Activated CD8-positive, alpha-beta T cell treated with anti-CD3 and anti-CD28 coated beads, Interleukin-2, amount 10 ng/mL, durations not matched to agents 7 days and 5 days (primary cell): ENCODE measurements at places on chromosomes 7 and 10. TPM values are rescaled to one million over a fixed set of nuclear protein-coding genes. Genes with fewer than 3 reads are reported as not detected.

Gene BLNK
- not detected for total RNA-seq

Gene CARD11
- total RNA-seq: 178 TPM

Gene CYP3A7
- not detected for total RNA-seq

Gene AKR1E2
- total RNA-seq: 8.9 TPM

Gene WNT2
- total RNA-seq: not detected

Gene TMEM130
- total RNA-seq: not detected

Gene HILPDA
- 24.1 TPM for total RNA-seq

Gene NEUROD6
- total RNA-seq: not detected

Gene NRG3
- total RNA-seq: not detected

Gene CCL24
- not detected for total RNA-seq

Gene PNLIPRP1
- not detected for total RNA-seq

Gene C10orf90
- total RNA-seq: not detected

Gene TFPI2
- total RNA-seq: not detected

Gene LRRC18
- total RNA-seq: 0.16 TPM

Gene SPDYE9
- total RNA-seq: not detected

Gene CFAP70
- total RNA-seq: 0.57 TPM

Gene SPDYE6
- total RNA-seq: not detected

Gene MSS51
- 2.9 TPM for total RNA-seq

Gene ZNF679
- total RNA-seq: not detected

Gene ITGA8
- not detected for total RNA-seq

Gene C10orf71
- not detected for total RNA-seq

Gene SHTN1
- total RNA-seq: not detected

Gene EVX1
- total RNA-seq: not detected

Gene CDHR1
- total RNA-seq: 0.26 TPM

Gene ADCYAP1R1
- not detected for total RNA-seq

Gene BTBD16
- not detected for total RNA-seq

Gene DDIT4
- 384 TPM for total RNA-seq

Gene HMX2
- not detected for total RNA-seq

Gene ADAM12
- total RNA-seq: 1.6 TPM

Gene C1GALT1
- total RNA-seq: 47.4 TPM

Gene GRID2IP
- total RNA-seq: 0.21 TPM

Gene CRYGN
- 0.50 TPM for total RNA-seq

Gene CPA4
- total RNA-seq: not detected

Gene TMEM236
- total RNA-seq: 0.13 TPM

Gene TMEM270
- not detected for total RNA-seq

Gene MINDY4
- 1.3 TPM for total RNA-seq

Gene ELN
- total RNA-seq: not detected

Gene CPVL
- not detected for total RNA-seq

Gene STEAP4
- not detected for total RNA-seq

Gene CPA2
- total RNA-seq: not detected

Gene INMT
- not detected for total RNA-seq

Gene SH2D4B
- 0.13 TPM for total RNA-seq

Gene CEP55
- 81.1 TPM for total RNA-seq

Gene C10orf95
- 0.32 TPM for total RNA-seq

Gene LYZL1
- total RNA-seq: not detected

Gene HHEX
- total RNA-seq: 0.13 TPM

Gene ZNF212
- total RNA-seq: 12.9 TPM
